AG09319 (cell line): ENCODE measurements at places on chromosomes 11 and 22.

DNA sequence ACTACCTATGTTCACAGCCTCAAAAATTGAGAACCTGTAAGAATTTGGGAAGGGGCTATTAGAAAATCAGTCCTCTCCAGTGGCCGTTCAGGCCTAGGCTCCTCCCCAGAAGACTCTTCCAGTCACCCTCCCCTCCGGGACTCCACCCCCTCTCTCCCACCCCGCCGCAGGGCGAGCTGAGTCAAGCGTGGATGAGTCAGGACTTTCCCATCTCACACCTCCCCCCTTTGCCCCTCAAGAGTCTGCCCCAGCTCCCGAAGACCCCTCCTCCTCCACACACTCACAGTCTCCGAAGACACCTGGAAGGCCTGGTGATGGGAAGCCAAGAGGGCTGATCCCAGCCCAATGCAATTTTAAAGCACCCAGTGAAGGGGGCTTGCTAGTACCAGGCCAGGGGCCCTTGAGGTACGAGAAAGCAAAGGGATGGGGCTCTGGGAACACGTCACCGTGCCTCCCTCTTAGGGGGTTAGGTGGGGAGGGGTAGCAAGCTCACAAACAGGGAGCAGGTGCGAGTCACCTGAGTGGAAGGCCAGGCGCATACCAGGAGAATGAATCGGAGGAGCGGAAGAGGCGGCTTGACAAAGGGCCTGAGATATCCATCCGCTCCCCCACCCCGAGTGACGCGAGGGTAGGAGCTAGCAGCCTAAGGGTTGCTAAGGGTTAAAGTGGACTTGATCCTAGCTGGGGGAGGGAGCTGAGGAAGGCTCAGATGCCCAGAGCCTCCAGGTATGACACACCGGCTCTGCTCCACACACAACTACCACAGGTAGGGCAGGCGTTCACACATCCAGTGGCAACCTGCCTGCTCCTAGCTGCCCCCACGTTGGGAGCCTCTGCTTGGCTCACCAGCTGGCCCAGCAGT is 13.6 kb downstream of the BCL9L start:
- no peak for DNase-seq

GRCh38 chr11:59610289-59610688 is 5.3 kb downstream of the OSBP start:
- no peak for DNase-seq

- no peak for DNase-seq
These were observed 7.6 kb downstream of the ATXN10 start for GRCh38 chr22:45678961-45679912.

- DNase-seq: no peak
These were observed 63.6 kb downstream of the DENND5A start for GRCh38 chr11:9201372-9202162.

DNA sequence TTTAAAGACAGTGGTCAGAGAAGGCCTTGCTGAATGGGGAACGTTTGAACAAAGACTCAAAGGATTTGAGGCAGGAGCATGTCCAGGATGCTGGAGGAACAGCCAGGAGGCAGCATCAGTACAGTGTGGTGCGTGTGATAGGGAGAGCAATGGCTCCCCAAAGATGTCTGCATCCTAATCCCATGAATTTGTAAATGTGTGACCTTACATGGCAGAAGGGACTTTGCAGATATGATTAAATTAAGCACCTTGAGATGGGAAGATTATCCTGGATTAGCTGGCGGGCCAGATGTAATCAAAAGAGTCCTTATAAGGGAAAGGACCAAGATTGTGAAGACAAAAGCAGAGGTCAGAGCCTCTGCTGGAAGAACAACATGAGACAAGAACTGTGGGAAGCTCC is 24.6 kb upstream of the FAT3 start:
- no peak for DNase-seq

DNA sequence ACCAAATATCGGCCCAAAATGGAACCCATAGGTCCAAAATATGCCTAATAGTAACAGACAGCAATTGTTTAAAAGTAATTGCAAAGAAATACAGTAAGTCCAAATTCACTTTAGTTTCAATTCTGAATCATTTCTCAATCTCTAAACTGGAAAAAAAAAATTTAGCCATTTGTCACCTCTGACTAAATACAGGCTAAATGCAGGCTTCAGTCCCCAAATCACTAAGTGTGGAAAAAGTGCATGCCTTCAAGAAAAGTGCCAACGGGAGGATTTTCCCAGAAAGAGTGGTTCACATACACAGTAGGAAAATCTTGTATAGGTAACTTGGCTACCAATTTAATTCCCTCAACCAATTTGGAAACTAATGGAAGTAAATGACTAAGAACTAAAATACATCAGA is 35.7 kb downstream of the SIK3 start:
- DNase-seq: no peak

DNA sequence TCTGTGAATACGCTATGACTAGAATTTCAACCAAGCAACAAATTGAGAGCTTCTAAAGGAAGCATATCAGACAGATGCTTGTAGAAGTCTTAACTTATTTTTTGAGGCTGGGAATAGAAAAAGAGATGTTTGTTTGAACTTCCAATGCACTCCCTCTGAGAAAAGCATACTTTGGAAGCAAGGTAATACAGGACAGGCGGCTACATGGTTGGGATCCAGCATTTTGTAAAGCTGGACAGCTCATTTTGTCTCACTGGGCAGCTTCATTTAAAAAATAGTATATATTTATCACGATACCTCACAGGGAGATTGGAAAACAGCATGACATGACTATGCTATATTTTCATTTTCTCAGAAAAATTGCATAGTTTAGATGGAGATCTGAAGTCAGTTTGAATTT is 821.3 kb upstream of the API5 start:
- no peak for DNase-seq

GRCh38 chr11:15650105-15650938 is 535.6 kb downstream of the INSC start:
- DNase-seq: peak; percentile 84

DNA sequence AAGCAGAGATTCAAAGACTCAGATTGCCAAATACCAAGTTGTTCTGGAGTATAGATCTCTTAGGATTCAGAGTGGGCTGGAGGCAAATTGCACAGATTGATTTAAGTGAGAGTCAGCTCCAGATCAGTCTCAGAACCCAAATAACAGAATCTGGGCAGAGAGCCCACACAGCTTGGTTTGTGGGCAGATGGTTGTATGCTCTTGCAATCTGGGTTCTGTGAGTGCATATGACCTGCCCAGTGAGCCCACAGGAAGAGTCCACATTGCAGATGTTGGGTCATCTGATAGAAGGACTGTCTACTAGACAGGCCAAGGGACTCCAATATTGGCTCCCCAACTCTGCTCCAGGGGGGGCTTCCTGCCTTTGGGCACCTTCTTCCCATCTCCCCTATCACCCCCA is 65.9 kb downstream of the ADAMTS15 start:
- DNase-seq: no peak

DNA sequence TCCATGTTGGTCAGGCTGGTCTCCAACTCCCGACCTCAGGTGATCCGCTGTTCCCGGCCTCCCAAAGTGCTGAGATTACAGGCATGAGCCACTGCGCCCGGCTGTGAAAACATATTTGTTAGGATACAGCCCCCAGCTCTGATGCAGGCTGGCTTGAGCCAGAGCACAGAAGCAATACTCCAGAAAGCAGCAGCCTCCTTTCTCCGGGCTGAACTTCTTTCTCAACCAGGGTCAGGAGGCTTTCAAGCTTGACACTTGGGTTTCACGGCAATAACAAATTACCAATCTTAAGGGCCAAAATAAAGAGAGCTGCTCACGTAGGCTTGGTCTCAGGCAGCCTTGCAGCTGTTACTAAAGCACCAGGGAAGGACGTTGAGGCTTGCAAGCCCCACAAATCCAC is 10.8 kb upstream of the CECR2 start:
- no peak for DNase-seq

DNA sequence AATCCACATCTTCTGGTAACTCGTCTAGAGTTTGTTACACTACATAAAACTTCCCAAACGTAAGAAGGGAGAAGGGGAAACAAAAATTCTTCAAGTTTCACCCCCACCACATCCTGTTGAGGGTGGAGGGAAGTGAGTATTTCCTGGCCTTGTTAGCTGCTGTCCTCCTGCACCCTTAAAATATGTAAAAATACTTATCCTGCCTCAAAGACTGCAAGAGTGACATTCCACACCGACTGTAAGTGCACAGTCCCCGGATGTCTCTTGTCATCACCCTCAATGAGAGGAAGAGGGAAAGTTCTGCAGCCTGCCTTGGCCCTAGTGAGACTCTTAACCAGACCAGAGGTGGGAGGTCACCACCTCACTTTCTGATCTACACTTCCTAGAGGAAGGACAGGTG is 3.3 kb downstream of the TMEM121B start:
- DNase-seq: no peak

DNA sequence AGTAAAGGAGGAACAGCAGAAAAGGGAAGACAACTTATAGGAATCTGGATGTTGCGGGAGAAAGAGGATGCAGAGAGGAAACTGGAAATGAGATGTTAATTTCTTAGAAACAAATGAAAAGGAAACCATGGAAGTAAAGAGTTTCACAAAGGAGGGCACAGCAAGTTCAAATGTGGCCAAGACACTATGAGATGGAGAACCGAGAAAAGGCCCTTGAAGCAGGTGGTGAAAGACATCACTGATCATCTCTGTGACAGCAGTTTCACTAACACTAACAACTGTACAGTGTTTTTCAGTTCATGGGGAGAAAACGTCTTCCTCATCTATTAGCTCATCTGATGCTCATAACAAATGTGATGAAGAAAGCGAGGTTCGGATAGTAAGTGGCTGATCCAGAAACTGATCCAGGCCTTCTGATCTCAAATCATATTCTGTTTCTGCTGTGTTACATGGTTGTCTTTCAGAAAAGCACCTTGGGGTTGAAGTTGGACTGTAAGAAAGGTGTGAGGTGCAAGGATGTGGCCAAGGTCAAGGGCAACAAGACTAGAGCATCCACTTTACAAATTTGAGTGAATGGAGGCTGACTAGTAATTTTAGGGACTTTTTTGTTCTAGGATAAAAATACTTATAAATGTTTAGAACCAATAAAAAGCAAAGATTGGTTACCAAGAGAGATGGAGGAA is 492.1 kb upstream of the CADM1 start:
- DNase-seq: no peak

DNA sequence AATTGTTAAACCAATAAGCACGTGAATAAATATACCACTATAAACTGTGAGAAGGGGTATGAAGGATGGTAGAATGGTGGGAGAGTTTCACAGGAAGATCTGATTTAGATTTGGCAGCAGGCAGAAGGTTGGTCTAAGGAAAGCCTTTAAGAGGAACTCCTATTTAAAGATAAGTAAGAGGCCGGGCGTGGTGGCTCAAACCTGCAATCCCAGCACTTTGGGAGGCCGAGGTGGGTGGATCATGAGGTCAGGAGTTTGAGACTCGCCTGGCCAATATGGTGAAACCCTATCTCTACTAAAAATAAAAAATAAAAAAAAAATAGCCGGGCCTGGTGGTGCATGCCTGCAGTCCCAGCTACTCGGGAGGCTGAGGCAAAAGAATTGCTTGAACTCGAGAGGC is 45.8 kb upstream of the CXCR5 start:
- no peak for DNase-seq

DNA sequence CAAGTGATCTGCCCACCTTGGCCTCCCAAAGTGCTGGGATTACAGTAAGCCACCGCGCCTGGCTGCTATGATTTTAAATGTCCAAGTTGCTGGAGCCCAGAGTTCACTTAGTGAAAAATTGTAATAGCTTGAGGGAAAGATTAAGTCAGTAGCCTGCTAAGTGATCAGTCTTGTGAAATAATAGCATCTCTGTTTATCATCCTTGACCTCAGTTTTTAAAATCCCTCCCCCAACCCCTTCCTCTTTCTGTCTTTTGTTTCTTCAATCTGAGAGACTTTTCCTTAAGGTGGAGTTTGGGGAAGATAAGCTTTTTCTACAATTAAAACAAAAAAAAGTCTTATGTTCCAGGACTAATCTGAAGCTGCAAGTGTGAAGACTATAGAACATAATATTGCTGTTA is 6.4 kb downstream of the HIPK3 start:
- DNase-seq: no peak

GRCh38 chr11:117807482-117808327 is 10.7 kb upstream of the DSCAML1 start:
- peak; percentile 31 for DNase-seq

DNA sequence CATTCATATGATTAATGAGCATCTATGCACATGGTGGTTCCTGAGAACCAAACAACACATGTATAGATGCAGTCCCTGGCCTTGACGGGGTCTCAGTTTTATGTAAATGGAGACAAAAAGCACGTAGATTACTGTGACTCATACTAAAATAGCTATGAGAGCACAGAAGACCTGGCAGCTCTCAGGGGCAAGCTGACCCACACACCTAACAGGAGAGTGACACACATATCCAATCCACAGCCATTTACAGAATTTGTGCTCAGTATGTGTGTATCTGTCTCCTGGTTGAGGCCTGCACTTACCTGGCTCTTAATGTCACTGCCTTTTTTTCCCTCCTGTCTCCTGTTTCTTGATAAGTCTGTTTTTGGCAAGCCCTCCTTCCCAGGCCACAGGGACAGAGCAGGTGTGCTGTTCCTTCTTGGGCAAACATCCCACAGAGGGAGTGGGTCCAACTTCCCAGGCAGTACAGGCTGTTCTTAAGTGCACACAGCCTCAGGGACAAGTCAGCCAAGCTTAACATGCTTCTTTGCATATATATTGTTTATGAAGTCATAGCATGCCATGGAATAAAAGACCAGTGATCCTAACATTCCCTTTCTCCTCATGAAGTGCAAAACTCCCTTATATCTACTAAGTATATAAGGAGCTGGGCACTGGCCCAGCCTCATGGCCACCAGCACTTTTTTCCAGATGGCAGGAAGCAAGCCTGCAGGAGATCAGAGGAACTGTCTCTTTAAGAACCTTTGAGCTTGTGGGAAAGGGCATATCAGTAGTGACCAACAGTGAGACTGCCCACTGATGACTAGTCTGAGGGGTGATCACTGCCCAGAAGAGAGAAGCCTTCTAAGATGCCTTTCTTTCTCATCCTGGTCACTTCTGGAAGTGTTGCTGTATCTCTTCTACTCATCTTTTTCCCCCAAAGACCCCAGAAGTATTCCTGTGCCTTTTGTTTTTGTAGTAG is 124.7 kb upstream of the CCDC90B start:
- DNase-seq: no peak

- DNase-seq: no peak
These were observed 12.4 kb downstream of the PLEKHA7 start for GRCh38 chr11:17001806-17002205.

DNA sequence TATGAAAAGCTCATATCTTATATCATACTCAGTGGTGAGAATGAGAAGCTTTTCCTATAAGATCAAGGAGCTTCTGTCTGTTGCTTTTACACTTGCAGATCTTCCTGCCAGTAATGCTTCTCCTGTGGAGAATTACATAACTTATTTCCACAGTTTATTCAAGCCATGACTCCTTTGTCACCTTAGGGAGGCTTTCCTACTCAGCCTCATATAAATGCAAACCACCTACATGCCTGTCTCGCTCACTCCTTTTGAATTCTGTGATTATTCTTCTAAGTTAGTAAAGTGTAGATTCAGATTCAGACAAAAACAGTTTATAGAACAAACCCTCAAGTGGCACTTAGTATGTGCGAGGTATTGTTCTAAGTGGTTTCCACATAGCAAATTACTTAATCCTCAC is 716.1 kb upstream of the ANO3 start:
- no peak for DNase-seq
